ENCODE measurements at places on chromosomes 3 and 15.

GRCh38 chr3:64093825-64094712 is 70.8 kb upstream of the PSMD6 start:
- no peak for DNase-seq

- DNase-seq, result no peak
Measured at GRCh38 chr15:26893351-26894065, 26.6 kb downstream of the GABRA5 start.

DNA sequence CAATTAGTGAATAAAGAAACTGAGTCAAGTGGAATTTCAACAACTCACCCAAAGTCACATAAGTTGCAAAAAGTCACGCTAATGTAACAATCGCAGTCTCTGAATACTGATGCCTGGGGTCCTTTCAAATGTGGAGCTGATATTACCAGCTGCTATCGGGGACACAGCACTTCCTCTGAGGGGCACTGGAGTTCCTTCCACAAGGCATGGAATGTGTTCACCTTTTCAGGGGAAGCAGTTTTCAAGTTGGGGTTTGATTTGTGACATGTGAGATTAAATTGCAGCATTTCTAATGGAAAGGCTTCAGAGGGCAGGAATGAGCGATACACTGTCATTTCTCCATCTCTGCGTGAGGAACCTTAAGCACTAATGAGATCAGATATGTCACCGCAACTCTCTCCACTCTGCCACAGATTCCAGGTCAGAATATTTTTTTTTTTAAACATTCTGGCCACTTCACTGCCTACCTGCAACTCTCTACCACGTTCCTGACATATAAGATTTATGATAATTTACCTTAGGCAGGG is 807.2 kb upstream of the CFAP20DC start:
- DNase-seq, result no peak

DNA sequence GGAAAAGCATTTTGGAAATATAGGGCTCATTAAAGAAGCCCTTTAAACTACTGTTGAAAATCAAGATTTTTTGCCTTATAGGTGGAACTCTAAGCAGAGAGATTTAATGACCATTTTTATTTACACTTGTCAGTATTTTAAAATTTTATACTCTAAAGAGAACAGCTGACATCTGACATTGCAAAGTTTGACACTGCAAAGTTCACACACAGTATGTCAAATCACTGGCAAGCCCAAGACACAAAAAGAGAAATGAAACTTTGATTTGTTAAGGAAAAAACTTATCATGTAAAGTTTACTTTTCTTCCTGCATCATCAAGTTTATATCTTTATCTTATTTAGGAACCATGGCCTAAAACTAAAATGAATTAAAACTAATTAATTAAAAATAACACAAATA is 40.2 kb downstream of the DPH6 start:
- DNase-seq, result no peak

GRCh38 chr3:149363053-149363452 is 14.4 kb downstream of the TM4SF1 start:
- DNase-seq, result no peak

DNA sequence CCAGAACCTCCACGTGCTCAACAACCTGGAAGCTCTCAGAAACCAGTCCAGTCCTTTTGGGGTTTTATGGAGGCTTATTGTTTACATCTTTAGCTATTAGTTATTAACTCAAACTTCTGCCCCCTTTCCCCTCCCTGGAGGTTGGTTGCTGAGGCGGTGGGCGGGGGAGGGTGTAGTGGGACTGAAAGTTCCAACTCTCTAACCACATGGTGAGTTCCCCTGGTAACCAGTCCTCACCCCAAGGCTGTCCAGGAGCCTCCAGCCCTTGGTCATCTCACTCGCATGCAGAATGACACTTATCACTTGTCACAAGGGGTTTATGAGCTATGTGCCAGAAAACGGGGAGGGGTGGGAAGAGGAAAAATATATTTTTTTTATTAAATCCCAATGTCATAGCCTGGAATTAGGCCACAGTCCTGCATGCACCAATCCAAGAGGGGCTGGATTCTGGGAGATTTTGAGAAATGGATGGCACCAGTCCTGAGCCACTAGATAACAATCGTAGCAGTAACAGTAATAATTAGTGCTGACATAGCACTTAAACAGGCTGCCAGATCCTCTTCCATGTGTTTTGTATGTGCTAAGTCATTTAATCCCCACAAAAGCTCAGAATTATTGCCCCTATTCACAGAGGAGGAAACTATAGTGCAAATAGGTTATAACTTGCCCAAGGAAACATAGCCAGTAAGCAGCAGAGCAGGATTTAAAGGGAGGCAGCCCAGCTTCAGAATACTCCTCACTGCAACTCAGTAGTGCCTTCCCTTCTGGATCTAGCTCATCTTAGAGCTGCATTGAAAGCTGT is 85.7 kb downstream of the CRYGS start:
- DNase-seq, result no peak

DNA sequence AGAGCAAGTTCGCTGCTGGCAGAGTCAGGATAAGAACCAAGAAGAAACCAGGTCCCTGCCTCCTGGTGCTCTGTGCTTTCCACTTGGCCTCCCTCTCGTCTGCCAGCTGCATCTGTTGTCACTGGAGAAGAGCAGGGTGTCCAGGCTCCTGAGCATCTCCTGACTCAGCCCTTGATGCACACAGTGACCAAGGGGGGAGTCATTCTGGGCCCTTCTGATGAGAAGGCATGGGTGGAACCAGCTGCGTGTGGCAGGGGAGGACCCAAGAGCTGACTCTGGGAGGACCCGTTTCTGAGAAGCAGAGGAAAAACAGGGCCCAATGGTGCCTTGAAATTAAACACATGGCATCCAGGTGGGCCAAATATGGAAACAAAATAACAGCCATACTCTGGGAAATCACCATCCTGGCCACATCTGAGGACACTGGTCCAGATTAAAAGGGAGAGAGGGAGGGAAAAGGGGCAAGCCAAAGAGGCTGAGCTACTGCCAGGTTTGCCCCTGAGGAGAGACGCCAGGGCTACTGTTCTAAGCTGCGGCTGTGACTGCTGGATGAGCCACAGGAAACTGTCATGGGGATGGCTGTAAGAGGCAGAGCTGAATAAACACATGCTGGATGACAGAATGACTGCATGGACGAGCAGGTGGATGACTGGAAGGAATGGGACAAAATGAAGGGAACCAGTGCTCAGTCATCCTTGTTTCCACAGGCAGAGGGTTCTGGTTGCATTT is 58.1 kb upstream of the CA12 start:
- DNase-seq, result no peak

DNA sequence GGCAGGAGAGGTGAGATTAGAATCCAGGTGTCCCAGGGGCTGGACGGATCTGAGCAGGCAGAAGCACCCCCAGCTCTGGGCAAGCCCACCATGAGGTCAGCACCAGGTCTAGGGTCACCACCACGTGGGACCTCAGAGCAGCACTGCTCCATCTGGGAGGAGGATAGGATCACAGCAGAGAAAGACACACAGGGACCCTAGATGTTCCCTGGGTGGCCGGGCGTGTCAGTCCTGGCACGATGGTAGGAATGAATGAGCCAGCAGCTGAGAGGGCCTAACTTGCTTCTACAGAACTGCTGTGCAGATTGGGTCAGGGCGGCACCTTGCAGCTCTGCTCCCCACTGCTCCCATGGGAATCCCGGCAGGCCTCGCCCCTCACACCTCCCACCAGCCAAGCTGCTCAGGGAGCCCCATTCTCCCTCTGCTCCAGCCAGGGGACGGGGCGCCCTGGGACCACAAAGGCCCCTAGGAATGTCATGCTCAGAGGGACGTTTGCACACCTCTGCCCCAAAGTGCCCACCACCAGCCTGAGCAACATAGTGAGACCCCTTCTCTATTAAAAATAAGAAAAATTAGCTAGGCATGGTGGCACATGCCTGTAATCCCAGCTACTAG is 66.3 kb downstream of the ZNF445 start:
- no peak for DNase-seq

- no peak for DNase-seq
Measured at GRCh38 chr15:52005748-52006701, 13.0 kb upstream of the MAPK6 start.

DNA sequence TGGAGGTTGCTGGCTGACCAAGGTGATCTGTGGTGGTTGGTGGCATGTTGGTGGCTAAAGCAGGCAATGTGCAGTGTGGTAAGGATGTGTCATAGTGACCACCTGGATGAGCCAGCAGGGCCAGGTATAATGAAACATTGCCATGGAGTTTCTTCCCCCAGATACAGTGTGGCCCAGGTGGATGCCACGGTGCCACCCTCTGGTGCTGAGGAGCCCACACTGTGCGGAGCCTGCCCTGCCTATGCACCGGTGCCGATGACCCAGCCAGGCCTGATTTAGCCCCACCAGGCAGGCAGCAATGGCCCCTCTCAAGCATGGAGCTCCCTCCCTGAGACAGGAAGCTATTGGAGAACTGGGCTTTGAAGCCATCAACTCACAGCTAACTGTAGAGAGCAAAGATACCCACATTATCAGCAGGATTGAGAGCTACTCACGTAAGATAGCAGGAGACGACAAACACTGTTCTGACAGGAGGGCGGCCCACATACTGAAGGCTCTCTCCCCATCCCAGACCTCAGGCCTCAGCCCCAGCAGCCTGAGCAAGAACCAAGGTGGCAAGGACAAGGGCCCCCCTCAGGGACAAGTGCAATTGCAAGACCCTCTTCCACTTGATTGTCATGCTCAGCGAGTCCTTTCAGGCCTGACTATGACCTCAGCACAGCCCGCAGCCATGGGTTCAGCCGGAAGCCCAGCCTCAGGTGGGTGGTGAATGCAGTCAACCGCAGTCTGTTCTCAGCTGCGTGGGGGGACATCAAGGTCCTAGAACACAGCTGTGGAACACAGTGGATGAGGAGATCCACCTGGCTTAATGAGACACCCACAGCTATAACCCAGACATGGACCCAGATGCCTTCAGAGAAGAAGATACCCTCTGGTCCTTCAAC is 82.8 kb upstream of the CDV3 start:
- DNase-seq, result peak; percentile 55

Data from CD4-positive, alpha-beta T cell treated with Interleukin-12 subunit alpha and Interleukin-12 subunit beta, for 1 hour (primary cell).